Mesothelial cell of epicardium (in vitro differentiated cells): ENCODE measurements at places on chromosomes 5 and 9. TPM values are rescaled to one million over a fixed set of nuclear protein-coding genes. Genes with fewer than 3 reads are reported as not detected.
A peak's percentile ranks its signal among the peaks of the same experiment; 100 is the strongest.

Gene TRIM14
- 10.1 to 12.2 TPM (median 11.5 TPM) in 3 replicates for total RNA-seq

GRCh38 chr5:92560698-92561401, 1020.2 kb downstream of the NR2F1-AS1 start:
- H3K36me3 ChIP-seq: no peaks in the 10 kb centered on the region
- H3K4me3 ChIP-seq: no peak overlapping the region
- H3K27ac ChIP-seq: no peak overlapping the region
- H3K27me3 ChIP-seq: no peaks in the 10 kb centered on the region
- no peak for DNase-seq

- peaks cover 7% of the 10 kb centered on the region for H3K4me1 ChIP-seq
- peak overlapping the region; percentile 37 for H3K27ac ChIP-seq
- DNase-seq: no peak
- no peak overlapping the region for H3K4me3 ChIP-seq
- H3K27me3 ChIP-seq: no peaks in the 10 kb centered on the region
Measured at GRCh38 chr5:140267201-140267540, 35.7 kb downstream of the PFDN1 start.

Gene PHF24
- total RNA-seq: 0.62 to 0.99 TPM (median 0.83 TPM) in 3 replicates

Gene S100Z
- 0.32 to 0.80 TPM (median 0.62 TPM) in 3 replicates for total RNA-seq

- H3K4me1 ChIP-seq: peaks cover 29% of the 10 kb centered on the region
- H3K36me3 ChIP-seq: peaks cover 28% of the 10 kb centered on the region
- H3K4me3 ChIP-seq: no peak overlapping the region
- peak overlapping the region; percentile 77 for H3K27ac ChIP-seq
- no peak for DNase-seq
Measured at GRCh38 chr9:95018099-95018936, 291.8 kb downstream of the AOPEP start.
